Thyroid gland (tissue), 4 donors: ENCODE measurements at places on chromosomes 1 and 21. TPM values are rescaled to one million over a fixed set of nuclear protein-coding genes. Genes with fewer than 3 reads are reported as not detected.

GRCh38 chr1:230120289-230120920, 53.4 kb downstream of the GALNT2 start:
- DNase-seq = no peak

GRCh38 chr21:43211760-43212115, 42.9 kb downstream of the CRYAA start:
- peak; percentile 61 for DNase-seq

- no peak for DNase-seq
Measured at GRCh38 chr21:38384238-38384560, 114.1 kb downstream of the ERG start.

The CLEC20A gene
- total RNA-seq = not detected

GRCh38 chr21:15978215-15978738, 248.5 kb downstream of the USP25 start:
- DNase-seq = no peak

GRCh38 chr1:233513431-233513830, 100.5 kb upstream of the KCNK1 start:
- no peak for DNase-seq

DNA sequence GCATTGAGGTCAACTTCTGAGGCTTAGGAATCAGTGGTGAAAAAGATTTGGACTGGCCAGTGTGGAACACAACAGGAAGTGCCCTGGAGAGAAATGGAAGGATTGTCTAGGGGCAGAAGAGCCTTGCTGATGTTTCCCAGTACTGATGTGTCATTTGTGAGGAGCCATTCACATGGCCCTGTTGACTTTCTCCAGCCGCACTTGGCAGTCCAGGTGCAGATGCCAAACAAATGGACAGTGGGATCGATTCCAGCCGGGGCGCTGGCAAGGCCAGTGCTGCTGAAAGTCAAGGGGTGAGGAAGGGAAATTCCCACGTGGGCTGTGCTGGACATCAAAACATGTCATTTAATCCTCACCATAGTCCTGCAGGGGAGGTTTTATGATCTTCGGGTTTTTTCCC, 4.9 kb upstream of the TRIM63 start:
- DNase-seq = peak; percentile 41

GRCh38 chr1:206504363-206504713, 3.0 kb upstream of the RASSF5 start:
- no peak for DNase-seq

- no peak for DNase-seq
Measured at GRCh38 chr1:2226525-2227345, 1.4 kb upstream of the SKI start.

DNA sequence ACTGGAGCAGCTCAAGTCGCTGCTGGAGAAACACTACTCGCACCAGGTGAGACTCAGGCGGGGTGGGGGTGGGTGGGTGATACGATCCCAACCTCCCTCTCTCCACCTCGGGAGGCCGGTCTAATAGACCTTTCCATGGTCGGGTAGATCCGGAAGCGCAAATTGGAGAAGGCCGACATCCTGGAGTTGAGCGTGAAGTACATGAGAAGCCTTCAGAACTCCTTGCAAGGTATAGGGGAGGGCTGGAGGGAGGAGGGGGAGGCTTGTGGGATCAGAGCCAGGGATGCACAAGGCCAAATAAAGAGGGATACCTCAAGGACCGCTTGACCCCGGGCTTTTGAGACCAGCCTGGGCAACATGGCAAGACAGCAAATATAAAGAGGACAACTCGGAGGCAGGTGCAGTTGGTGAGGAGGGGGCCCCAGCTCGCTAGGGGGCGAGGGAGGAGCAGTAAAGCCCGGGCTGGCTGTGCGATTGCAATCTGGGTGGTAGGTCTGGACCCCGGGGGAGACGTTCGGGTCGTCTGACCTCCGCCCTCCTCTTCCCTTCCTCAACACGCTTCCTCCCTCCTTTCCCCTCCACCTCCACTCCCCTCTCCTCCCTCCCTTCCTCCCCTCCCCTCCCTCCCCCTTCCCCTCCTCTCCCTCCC, 546 bp downstream of the HES3 start:
- DNase-seq = no peak

The FCRL4 gene
- total RNA-seq = not detected

- DNase-seq = no peak
Measured at GRCh38 chr1:204530932-204531331, 14.7 kb downstream of the MDM4 start.

DNA sequence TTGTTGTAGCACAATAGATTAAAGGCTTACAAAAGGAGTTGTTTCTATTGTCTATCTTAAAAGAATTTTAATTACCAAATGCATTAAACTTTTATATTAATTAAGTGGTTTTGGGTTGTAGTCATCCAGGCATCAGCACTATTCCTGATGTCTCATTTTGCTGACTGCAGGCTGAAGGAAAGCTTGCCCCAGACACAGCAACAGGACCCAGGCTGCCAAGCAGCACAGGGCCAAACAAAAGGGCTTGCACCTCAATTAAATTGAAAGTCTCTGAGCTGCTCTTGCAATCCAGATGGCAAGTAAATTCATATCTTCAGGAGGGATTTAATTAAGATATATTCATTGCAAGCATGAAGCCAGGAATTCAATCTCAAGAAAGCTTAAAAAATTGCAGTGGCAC, 80.7 kb upstream of the CHODL start:
- no peak for DNase-seq

The FABP3 gene
- 2.3 TPM for total RNA-seq

DNA sequence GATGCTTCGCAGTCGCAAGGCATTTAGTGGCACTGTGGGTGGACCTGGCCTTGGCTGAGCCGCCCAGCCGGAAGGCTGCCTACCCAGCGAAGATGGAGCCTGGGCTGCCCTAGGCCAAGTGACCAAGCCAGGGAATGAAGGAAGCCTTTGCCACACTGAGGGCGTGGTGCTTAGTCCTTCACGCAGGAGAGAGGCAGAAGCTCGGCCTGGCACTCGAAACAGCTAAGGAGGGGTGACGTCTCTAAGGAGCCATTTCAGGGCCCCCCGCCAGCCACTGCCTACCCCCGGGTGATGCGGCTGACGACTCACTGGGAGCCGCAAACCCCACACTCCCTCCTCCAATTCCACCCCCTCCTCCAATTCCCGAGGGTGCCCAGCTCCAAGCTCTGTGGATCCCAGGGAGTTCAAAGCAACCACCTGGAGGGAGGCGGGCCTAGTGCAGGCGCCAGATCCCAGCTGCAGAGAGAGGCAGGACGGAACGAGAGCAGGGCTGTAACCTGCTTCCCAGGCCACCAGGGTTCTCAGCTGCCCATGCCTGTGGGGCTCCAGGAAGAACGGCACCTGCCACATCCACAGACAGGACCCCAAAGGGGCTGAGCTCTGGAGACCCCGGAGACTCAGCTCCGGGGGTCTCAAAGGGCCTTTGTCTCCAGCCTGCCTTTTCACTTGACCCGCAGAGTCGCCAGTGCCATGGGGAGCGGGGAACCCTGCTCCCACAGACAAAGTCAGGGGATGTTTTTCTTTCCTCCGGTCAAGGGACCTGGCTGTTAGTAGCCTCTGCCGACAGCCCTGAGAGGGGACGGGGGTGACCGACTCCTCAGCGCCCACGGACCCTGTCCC, 75.8 kb downstream of the ARHGEF16 start:
- peak; percentile 34 for DNase-seq

The AXDND1 gene
- 3.7 TPM for total RNA-seq

GRCh38 chr1:51955797-51956527, 34.5 kb downstream of the RAB3B start:
- DNase-seq = no peak

DNA sequence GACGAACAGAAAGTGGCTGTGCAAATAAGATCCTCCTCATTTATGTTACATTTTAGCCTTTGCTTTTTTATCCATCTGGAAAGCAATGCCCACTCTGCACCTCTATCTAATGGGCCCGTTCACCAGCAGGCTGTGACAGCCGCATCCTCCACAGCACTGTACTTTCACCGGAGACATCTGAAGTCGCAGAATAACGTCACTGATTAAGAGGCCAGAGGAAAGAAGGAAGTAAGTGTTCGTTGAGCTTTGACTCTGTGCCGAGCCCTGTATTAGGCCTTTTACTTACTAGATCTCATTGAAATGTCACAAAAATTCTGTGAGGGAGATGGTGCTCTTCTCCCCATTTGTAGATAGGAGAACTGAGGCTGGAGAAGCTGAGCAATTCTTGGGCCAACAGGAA, 62.3 kb downstream of the KAZN start:
- DNase-seq = no peak

DNA sequence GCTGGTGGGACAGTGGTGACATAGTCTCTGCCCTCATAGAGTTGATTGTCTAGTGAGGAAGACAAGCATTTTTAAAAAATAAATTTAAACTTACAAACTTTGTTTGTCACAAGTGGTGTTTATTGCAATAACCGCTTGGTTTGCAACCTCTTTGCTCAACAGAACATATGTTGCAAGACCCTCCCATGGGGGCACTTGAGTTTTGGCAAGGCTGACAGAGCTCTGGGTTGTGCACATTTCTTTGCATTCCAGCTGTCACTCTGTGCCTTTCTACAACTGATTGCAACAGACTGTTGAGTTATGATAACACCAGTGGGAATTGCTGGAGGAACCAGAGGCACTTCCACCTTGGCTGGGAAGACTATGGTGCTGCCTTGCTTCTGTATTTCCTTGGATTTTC, 58.4 kb downstream of the LAMC2 start:
- peak; percentile 44 for DNase-seq

DNA sequence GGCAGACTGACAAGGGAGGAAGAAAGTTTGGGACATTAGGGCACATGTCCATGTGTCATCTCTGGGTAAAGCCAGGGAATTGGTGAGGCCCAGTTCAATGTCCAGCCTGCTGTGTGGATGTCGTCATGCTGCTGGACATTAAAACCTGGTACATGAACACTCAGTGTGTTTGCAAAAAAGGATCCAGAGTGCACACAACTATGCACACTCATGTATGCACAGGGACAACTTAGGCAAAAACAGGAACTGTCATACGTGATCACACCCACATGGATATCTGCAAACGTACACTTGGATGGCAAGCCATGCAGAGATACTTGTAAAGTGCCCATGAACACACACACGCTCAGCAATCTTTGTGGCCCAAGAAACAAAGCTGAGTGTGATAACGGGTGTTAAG, 47.9 kb upstream of the NEK2 start:
- no peak for DNase-seq

The SLFNL1 gene
- 0.81 TPM for total RNA-seq

DNA sequence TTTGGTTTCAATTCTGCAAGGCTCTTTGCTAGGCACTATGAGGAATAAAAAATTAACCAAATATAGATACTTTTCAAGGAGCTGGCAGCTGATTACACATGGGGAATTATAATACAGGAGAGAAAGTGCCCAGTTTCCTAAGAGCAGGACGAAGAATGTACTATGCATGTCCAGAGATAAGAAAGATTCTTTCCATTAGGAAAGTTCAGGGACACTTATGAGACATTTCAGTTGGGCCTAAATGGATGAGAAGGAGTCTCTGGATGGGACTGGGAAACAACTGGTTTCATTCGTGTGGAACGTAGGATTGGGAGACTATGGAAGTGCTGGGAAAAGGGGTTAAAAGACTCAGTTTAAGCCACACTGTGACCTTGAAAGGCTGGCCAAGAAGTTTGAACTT, 63.5 kb upstream of the MROH9 start:
- DNase-seq = no peak

GRCh38 chr1:94926915-94927404, at the start of gene CNN3:
Gene CNN3, minus strand, starts transcription at chr1:94927110. Its CDS starts 216 bp downstream, at chr1:94926894.
- DNase-seq = peak; percentile 95

The CAPN9 gene
- total RNA-seq = not detected

GRCh38 chr1:21269461-21270085, 20.7 kb downstream of the ECE1 start:
- no peak for DNase-seq

The RGS16 gene
- 35.7 TPM for total RNA-seq

The S100A7A gene
- total RNA-seq = not detected

- DNase-seq = no peak
Measured at GRCh38 chr1:221797506-221797905, 55.6 kb upstream of the DUSP10 start.

GRCh38 chr1:2151252-2151651, 43.3 kb downstream of the FAAP20 start:
- DNase-seq = no peak

- no peak for DNase-seq
Measured at GRCh38 chr1:212537610-212538009, 71.0 kb upstream of the ATF3 start.

The LDLRAD1 gene
- not detected for total RNA-seq

DNA sequence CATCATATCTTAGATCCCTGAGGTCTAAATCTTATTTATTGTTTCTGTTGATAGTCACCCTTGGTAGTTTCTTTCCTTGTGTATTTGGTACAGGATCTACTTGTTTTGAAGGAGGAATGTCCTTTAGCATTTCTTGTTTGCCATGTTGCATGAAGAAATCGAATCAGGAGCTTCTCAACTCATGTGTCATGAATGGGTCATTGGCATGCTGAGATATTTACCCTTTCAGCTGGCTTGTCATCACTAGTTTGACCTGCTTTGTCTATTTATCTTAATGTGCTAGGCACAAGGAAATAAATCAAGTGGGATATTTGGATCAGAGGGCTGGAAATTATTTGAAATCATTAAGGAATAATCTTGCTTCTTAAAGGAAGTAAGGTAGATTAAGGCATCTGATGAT, 23.8 kb downstream of the THEM4 start:
- no peak for DNase-seq

DNA sequence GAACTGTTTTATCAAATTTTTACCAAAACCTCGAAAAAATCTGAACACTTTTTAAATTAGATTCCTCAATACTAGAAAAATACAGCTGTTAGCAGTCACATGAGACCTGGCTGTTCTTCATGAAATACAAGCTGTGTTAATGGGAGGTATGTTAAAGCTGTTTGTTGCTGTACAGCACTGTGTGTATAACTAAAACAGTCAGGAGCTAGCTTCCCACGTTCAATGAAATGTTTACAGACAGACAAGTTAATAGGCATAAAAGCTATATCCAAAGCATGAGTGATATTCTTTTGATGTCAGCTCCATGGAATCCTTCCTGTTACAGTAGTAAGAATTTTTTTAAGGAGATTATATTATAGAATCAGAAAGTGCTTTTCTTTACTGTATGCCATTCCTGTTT, 223.2 kb upstream of the FOXD3 start:
- no peak for DNase-seq

The TLR5 gene
- 11.6 TPM for total RNA-seq
